Ascending aorta (tissue), 2 donors: ENCODE measurements at places on chromosomes 7 and 10.
A peak's percentile ranks its signal among the peaks of the same experiment; 100 is the strongest.

DNA sequence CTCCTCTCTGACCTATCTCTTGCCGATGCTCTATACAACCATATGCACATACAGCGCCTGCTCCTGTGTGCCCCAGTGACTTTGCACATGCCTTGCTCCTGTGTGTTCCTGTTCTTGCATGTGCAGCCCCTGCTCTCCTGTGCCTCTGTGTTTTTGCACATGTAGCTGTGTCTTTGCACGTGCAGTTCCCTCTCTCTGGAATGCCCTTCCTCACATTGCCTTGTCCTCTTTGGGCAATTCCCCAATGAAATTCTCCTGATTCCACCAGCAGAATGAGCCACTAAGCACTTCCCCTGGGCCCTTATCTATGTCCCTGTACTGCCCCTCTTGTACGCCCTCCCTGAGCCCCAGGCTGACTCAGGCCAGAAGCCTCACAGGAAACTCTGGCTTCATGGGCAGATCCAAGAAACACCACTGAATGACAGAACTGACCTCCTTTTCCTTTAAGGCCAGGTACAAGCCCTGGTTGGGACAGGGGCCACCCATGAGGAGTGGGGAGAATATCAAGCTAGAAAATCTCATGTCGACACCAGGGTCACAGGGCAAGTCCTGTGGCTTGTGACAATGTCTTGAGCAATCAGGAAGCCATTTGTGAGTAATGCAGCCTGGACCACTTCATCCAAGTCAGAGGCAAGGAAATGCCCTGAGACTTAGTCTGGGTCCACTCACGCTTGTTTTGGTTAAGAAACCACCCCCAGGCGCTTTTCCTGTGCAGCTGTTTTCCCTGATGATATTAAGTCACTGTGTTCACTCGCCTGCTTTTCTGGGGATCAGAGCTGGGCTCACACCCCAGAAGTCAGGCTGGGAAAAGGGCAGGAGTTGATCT, 1.9 kb upstream of the ARHGAP22 start:
- H3K4me3 ChIP-seq = no peak overlapping the region
- DNase-seq = peak; percentile 80
- no peaks in the 10 kb centered on the region for H3K27me3 ChIP-seq
- H3K27ac ChIP-seq = no peak overlapping the region
- peaks cover 9% of the 10 kb centered on the region for H3K4me1 ChIP-seq

- no peaks in the 10 kb centered on the region for H3K36me3 ChIP-seq
- H3K4me3 ChIP-seq = no peak overlapping the region
- no peak overlapping the region for H3K27ac ChIP-seq
- no peaks in the 10 kb centered on the region for H3K27me3 ChIP-seq
- DNase-seq = no peak
Observed at GRCh38 chr10:94644352-94644751, 39.2 kb upstream of the CYP2C18 start.

DNA sequence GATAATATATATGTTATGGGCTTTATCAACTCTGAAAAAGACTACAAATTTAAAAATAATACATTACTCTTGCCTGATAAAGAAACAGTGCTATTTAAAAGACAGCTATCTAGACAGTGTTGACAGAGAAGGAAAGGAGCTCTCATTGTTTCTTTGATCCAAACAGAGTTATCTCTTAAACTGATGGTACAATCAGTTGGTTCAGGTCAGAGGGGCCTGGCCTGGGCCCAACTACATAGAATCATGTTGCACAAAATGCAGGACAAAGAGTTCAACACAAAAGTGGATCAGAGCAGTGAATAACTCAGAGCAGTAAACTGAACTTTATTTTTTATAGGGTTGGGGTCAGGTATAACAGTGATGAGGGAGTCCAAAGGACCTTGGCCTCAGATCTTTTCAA, 33.8 kb upstream of the SEMA3D start:
- DNase-seq = no peak
- H3K27me3 ChIP-seq = no peaks in the 10 kb centered on the region
- H3K4me1 ChIP-seq = no peaks in the 10 kb centered on the region
- H3K36me3 ChIP-seq = no peaks in the 10 kb centered on the region
- H3K4me3 ChIP-seq = no peak overlapping the region
- H3K27ac ChIP-seq = no peak overlapping the region

DNA sequence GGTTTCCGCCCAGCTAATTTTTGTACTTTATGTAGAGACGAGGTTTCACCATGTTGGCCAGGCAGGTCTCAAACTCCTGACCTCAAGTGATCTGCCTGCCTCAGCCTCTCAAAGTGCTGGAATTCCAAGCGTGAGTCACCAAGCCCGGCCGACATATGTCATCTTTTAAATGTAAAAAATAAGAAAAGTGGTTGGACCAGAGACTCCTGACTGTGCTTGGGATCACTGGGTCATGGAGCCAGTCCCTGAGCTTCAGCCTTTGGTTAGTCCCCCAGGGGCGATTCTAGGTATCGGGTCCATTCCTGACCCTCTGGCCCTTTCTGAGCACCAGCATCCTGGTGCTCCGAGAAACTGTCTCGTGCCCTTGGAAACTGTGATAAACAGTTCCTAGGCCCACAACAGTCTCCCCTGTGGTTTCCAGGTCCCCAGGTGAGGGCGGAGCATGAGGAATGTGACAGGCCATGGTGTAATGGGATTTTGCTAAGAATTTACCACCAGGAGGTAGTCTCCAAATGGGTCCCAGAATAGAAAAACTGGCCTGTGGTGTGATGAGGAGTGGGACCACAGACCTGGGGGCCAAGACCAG, 32.8 kb downstream of the UBTD1 start:
- DNase-seq = no peak
- H3K27me3 ChIP-seq = no peaks in the 10 kb centered on the region
- no peak overlapping the region for H3K27ac ChIP-seq
- no peaks in the 10 kb centered on the region for H3K36me3 ChIP-seq

GRCh38 chr7:110564246-110564645, 526.7 kb upstream of the LRRN3 start:
- H3K36me3 ChIP-seq = no peaks in the 10 kb centered on the region
- no peak for DNase-seq
- H3K4me3 ChIP-seq = no peak overlapping the region
- no peak overlapping the region for H3K27ac ChIP-seq

DNA sequence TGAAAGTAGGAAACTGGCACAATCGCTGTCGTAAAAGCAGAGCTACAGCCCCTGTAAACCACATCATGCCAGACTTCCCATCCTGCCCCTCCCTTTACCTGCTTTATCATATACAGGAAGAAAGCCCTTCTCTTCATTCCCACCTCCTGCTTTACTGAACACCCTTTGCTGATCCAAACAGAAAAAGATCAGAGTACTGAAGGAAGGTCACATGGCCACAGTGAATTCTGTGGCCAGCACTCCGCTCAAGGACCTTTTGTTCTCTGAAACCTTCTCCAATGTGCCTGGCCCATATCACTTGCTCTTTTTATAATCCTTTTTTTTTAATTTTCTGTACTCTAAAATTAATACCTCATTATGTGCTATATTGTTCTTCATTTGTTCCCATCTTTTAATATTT, 108.8 kb upstream of the LRGUK start:
- no peaks in the 10 kb centered on the region for H3K4me1 ChIP-seq
- H3K36me3 ChIP-seq = no peaks in the 10 kb centered on the region
- H3K4me3 ChIP-seq = no peak overlapping the region
- H3K27ac ChIP-seq = no peak overlapping the region
- DNase-seq = no peak

- peak overlapping the region; percentile 31 for H3K27ac ChIP-seq
- peaks cover 5% of the 10 kb centered on the region for H3K36me3 ChIP-seq
- H3K4me1 ChIP-seq = peaks cover 21% of the 10 kb centered on the region
- no peak for DNase-seq
- no peak overlapping the region for H3K4me3 ChIP-seq
Observed at GRCh38 chr7:130945411-130945811, 211.4 kb upstream of the KLF14 start.

DNA sequence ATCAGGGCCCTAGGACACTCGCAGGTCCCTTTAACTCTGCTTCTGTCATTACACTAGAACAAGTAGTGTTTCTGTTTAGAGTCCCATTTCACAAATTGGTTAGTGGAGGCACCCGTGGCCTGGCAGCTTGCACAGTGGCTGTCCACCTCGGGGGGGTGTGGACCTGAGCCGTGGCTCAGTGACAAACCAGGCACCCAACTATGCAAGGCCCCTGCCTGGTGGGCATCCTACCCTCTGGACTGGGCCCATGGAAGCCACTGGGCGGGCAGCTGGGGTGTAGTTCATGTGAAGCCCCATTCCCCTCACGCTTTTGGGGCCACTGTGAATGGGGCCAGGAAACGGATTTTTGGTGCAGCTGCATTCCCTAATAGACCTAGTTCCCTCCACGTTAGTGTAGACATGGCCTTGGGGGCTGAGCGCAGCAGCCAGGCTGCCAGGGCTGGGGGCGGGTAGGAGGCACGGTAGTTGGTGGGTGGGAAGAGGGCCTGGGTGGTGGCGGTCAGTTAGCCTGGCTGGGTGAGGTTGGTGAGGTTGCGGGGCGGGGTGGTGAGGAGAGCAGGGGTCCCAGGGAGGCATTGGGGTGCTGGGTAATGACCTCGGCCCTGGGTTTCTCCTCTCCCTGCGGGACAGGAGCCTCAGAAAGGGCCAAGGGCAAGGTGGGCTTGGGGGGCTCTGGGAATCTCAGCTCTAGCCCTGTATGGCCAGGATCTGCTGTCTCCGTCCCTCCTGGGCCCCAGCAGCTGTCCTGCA, 18.7 kb downstream of the ZNF316 start:
- no peak overlapping the region for H3K27ac ChIP-seq
- H3K27me3 ChIP-seq = no peaks in the 10 kb centered on the region
- peaks cover 43% of the 10 kb centered on the region for H3K36me3 ChIP-seq
- H3K4me1 ChIP-seq = no peaks in the 10 kb centered on the region

DNA sequence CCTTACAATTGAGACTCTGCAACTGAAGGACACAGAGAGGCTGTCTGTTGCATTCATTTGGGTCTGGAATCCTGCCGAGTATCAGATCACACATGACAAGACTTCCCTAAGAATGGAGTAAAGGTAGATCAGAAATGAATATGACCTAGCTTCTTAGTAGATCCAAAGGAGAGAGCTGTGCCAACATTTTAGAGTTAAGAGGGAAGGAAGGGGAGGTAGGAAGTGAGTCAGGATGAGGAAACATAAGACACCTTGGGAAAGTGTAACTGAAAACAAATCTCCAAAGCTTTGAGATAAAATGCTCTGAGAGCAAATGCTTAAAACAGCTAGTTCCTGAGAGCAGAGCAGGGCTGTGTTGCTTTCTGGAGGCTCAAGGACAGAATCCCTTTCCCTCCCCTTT, 6.1 kb upstream of the SLC25A13 start:
- H3K36me3 ChIP-seq = no peaks in the 10 kb centered on the region
- no peak for DNase-seq

- H3K27me3 ChIP-seq = no peaks in the 10 kb centered on the region
- H3K4me3 ChIP-seq = no peak overlapping the region
- DNase-seq = no peak
- H3K27ac ChIP-seq = no peak overlapping the region
Observed at GRCh38 chr10:52106011-52106410, 208.1 kb upstream of the DKK1 start.

GRCh38 chr7:47816647-47817046, 131.6 kb downstream of the PKD1L1 start:
- H3K36me3 ChIP-seq = no peaks in the 10 kb centered on the region
- peak; percentile 78 for DNase-seq
- H3K4me1 ChIP-seq = peaks cover 8% of the 10 kb centered on the region
- peak overlapping the region; percentile 17 for H3K27ac ChIP-seq
- no peak overlapping the region for H3K4me3 ChIP-seq

DNA sequence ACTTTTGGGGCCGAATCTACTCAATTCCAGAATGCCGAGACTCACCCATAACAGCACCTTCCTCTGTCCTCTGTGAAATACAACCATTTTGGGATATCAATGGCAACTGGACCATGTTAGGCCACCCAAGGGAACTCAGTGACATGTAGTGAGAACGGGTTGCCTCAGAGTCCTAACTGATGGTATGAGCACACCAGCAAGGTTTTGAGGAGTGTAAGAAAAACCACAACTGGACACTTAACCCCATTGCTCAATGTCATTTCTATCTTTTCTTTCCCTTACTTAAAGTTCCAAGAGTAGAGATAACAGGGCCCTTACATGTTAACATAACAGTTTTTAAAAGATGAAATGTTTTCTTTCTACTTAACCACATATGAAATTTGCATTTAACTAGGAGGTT, 67.1 kb downstream of the TNS3 start:
- no peak overlapping the region for H3K4me3 ChIP-seq
- no peaks in the 10 kb centered on the region for H3K36me3 ChIP-seq
- peaks cover 35% of the 10 kb centered on the region for H3K4me1 ChIP-seq
- no peak for DNase-seq

GRCh38 chr7:2141651-2142050, 91.1 kb downstream of the MAD1L1 start:
- no peak for DNase-seq
- no peak overlapping the region for H3K4me3 ChIP-seq
- H3K27me3 ChIP-seq = no peaks in the 10 kb centered on the region
- H3K27ac ChIP-seq = no peak overlapping the region
- peaks cover 35% of the 10 kb centered on the region for H3K36me3 ChIP-seq

DNA sequence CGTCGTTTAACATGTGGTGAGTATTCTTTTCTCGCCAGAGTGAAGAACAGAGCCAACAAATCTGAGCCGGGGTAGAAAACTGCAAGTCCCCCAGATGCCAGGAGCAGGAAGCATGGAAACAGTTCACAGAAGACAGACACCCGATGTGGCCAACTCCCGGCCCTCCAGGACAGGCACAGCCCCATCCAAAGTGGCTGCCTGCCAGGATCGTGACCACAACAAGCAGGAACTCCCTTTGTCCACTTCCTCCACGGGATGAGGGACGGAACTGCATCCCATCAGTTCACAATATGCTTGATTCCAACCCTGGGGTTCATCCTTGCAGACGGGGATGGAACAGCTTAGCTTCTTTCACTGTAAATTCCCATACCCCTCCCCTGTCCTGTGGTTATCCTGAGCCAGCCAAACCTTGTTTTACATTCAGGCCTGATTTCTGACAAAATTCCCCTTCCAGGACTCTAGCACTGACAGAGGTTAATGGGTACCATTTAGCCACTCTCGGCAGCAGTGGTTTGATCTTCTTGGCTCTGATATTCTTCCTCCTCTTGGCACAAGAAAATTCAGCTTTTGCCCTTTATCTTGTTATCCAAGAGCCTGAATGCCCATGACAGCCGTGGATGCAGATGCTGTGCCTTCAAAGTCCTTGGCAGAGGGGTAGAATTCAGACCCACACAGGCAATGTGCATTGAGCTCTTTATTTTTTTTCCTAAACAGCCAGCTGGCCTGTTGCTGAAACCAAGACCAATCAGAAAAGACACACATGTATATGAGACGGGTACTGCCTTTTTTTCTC, 105.5 kb upstream of the FAM204A start:
- no peak overlapping the region for H3K27ac ChIP-seq
- no peaks in the 10 kb centered on the region for H3K4me1 ChIP-seq
- no peak overlapping the region for H3K4me3 ChIP-seq
- no peaks in the 10 kb centered on the region for H3K27me3 ChIP-seq

- H3K4me3 ChIP-seq = no peak overlapping the region
- H3K27ac ChIP-seq = no peak overlapping the region
- H3K27me3 ChIP-seq = no peaks in the 10 kb centered on the region
- H3K36me3 ChIP-seq = no peaks in the 10 kb centered on the region
- no peaks in the 10 kb centered on the region for H3K4me1 ChIP-seq
- DNase-seq = no peak
Observed at GRCh38 chr7:147332988-147333387, 1216.4 kb downstream of the CNTNAP2 start.

GRCh38 chr10:481628-482027, 207.8 kb downstream of the DIP2C start:
- H3K4me3 ChIP-seq = no peak overlapping the region
- no peak overlapping the region for H3K27ac ChIP-seq
- DNase-seq = no peak
- H3K36me3 ChIP-seq = no peaks in the 10 kb centered on the region
- H3K27me3 ChIP-seq = no peaks in the 10 kb centered on the region
